ENCODE measurements at places on chromosomes 11 and 22.
A peak's percentile ranks its signal among the peaks of the same experiment; 100 is the strongest.

- no peak for DNase-seq
Observed at GRCh38 chr11:13062115-13062514, 53.0 kb downstream of the RASSF10 start.

DNA sequence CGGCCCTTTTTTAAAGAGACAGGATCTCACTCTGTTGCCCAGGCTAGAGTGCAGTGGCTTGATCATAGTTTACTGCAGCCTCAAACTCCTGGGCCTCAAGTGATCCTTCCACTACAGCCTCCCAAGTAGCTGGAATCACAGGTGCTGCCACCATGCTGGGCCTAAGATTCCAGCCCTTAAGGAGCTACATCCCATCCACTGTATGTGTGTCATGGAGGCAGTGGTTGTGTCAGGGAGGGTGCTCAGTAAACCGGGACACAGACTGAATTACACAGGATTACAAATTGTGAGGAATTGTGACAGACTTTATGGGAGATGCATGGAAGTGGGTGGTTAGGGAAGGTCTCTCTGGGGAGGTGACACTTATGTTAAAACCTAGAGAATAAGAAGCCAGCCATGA lies 2.1 kb upstream of the PPIL2 start:
- no peak for DNase-seq

GRCh38 chr11:124538019-124538418 lies 5.4 kb downstream of the OR8B12 start:
- no peak for DNase-seq

DNA sequence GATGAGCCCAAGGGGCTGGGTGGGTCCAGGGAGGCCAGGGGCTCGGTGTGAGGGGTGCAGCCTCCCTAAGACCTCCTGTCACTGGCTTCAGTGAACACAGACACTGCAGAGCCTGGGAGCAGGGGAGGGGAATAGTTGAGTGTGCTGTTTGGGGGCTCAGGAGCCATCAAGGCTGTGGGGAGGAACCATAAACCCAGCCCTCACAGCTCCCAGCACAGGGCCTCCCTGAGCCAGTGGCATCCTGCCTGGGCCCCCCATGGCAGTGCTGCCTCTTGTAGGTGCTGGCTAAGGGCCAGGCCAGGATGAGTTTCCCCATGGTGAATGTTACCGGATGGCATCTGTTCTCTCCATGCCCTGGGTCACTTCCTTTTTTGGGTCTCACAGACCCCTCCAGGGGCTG lies 25.5 kb downstream of the KCNJ5 start:
- DNase-seq = no peak

DNA sequence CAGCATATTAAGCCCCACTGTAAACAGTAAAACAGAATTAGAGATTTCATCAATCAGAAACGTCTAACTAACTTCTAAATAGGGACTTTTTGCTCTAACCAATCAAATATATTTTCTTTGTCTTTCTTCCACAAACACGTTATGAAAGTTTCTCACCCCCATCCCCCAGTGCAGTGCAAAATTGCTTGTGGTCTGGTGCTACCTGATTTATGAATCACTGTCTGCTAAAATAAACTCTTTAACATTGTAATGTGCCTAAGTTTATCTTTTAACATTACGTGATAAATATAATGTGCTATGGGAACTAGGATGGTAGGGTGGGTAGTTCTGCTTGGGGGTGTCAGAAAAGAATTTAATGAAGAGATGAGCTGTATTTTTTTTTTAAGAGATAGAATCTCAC lies 47.3 kb upstream of the SLC5A1 start:
- no peak for DNase-seq

GRCh38 chr11:61966734-61967115 lies 709 bp downstream of the FTH1 start:
- DNase-seq = no peak

- no peak for DNase-seq
Observed at GRCh38 chr11:105670811-105671210, 60.9 kb downstream of the GRIA4 start.

DNA sequence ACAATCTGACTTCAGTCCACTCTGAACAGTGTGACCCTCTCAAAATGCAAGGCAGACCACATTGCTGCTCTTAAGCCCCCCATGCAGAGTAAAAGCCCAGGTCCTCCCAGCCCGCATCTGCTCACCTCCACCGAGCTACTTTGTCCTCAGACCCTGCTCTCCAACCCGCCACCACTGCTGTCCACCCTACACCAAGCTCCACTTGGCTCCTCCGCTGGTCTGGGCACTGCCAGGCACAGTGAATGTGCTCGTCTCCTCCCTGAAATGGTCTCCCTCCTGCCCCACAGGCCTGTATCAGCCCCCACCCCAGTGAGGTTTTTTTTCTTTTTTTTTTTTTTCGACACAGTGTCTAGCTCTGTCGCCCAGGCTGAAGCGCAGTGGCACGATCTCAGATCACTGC lies 67.4 kb upstream of the ARFGAP3 start:
- no peak for DNase-seq

DNA sequence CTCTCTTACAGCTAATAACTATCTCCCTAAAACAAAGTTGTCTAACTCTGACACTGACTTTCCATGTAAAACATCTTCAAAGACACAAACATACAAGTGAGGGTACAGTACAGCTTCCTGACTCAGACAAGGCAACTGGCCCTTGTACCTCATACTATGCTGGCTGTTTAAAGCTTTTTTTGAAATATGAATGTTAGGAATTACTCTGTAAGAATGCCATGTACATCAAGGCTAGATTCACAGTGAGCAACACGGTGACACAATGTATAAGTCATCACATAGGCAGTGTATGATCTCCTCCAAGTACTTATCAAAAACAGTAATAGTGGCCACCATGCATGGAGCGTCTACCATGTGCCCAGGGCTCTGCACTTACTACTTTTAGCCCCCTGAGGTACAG lies 28.6 kb downstream of the ALG8 start:
- no peak for DNase-seq

- no peak for DNase-seq
Observed at GRCh38 chr22:38284042-38284402, 11.2 kb upstream of the TMEM184B start.

DNA sequence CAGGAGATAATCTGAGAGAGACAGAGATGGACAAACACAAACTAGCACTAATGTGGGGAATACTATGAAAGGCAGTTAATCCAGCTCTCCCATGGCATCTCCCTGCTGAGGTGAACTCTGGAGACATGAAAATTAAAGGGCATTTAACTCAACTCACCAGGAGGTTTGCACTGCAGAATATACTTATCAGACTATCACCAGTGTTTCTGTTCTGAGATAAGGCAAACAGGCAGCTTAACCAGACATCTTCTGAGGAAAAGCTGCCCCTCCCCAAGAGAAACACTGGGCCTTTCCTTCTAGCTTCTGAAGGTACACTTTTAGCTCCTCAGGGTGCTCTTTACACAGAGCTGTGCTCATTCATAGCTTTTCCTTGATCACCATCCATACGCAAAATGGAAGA lies 85.5 kb downstream of the AMBRA1 start:
- no peak for DNase-seq

- no peak for DNase-seq
Observed at GRCh38 chr11:112751772-112752171, 209.4 kb upstream of the NCAM1 start.

DNA sequence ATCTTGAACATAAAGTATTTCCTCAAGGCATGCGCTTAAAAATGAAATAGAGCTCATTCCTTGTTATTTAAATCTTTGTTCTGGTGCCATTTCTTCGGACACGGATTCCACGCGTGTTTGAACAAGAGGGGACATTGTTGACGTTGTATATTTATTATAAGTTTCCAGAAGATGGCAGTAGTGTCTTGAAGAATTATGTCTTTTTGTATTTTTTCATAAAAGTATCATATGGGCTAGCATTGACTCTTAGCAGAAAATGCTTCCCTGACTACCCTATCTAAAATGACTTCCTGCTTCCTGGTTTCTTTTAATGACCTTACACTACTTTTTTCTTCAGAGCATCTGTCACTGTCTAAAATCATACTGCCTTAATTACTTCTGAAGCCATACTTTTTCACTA lies 20.4 kb downstream of the BIRC2 start:
- no peak for DNase-seq

GRCh38 chr11:62088331-62088933 lies 35.4 kb upstream of the INCENP start:
- no peak for DNase-seq

- no peak for DNase-seq
Observed at GRCh38 chr22:39833610-39834009, 60.0 kb downstream of the ENTHD1 start.

DNA sequence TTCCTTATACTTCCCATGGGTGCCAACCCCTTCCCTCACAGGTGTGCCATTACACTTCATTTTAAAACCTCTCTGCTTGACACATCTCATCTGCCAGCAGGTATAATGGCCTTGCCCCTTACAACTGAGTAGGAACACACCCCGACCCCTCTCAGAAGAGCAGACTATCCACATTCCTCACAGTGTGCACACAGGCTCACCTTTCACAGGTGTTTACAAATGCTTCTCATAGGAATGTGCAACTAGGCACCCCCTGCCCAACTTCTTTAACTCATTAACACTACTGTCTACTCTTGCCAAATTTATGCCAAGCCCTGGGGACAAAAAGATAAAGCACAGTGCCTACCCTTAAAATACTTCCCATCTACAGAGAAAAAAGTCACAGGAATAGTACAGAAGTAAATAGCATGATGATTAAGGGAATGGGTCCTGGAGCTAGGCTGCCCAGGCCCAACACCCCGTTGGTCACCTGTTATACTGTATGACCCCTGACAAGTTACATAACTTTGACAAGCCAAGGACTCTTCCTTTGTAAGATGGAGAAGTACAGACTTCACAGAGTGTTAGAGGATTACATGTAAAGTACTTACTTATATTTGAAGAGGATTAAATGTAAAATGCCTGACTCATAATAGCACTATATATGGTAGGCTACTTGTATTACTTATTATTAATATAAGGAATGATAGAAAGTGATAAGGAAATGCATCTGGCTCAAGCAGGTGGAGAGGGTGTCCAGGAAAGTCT lies 15.2 kb downstream of the TRIM3 start:
- DNase-seq = no peak

GRCh38 chr11:133234883-133235282 lies 297.4 kb downstream of the OPCML start:
- DNase-seq = no peak

- no peak for DNase-seq
Observed at GRCh38 chr11:102287964-102288724, 29.1 kb upstream of the BIRC3 start.

DNA sequence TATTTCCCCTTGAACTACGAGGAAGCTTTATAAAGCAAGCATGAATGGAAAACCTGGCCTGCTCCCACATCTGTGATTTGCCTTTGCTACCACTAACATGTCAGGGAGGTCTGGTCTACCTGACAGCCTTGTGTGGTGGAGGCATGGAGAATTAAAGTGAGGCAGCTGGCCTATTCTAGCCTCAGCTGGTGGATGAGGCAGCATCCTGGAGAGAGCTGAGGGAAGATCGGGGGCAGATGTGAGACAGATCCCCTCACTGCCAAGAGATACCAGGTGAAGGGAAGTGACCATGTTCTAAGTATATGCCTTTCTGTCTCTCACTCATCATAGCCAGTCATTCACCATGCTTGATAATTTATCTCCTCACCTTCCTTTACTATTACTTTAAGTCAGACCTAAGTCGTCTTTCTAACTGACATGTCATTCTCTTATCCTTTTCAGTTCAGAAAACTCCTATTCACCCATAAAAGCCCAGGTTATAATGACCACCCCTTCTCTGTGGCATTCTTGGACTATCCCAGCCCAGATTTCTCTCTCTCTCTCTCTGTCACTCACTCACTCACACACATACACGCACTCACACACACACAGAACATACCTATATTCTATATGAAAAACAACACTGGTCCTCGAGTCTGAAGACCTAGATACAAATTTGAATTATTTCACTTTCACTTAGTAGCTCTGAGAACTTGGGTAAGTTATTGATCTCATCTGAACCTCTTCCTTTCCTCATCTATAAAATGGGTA lies 90.7 kb downstream of the CSNK2A3 start:
- DNase-seq = no peak

- DNase-seq = no peak
Observed at GRCh38 chr11:86335131-86335767, 33.2 kb downstream of the HIKESHI start.

DNA sequence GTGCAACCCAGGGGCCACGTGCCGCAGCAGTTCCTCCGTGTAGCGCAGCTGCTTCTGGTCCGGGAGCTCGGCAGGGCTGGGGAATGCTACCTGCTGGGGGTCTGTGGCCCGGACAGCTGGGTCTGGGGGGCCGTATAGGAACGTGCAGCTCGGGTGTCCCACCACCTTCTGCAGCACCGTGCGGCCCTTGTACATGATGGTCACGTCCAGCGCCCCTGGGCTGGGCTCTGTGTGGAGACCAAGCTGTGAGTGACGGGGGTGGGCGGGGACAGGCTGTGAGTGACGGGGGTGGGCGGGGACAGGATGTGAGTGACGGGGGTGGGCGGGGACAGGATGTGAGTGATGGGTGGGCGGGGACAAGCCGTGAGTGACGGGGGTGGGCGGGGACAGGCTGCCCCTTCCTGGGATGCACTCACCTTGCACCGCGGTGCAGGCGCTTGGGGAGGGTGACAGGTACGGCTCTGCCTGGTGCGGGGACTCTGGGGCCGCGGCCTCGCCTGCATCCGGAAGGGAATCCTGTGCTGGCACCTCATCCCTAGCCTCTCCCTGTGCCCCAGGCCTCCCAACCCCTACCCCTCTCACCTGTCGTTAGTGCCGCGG lies 2.3 kb downstream of the IRF7 start:
- peak; percentile 62 for DNase-seq

DNA sequence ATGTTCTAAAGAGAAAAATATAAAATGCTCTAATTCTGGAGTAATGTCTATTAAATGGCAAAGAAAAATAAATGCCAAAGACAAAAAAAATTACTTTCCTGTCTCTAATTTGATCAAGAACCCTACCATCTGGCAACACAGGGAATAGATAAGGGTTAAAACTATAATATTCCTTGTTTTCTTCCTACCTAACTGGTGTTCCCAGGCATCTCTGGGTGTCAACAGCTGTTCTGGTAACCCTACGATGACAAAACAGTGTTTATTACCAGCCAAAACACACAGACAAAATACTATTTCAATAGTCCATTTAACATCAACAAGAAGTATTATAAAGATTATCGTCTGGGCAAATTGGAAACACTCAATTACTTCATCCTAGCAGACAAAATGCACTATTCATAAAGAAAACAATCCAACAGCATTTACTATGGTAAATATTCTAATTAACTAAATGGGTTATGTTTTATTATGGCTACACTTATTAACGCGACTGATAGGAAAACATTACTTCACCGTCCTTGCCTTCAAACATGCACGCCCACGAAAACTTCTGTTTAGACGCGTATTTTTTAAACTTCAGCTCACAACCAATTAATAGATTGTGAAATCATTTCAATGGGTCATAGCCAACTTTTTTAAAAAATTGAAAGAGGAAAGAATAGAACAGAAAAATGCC lies 50.6 kb downstream of the LGR4 start:
- DNase-seq = no peak

- no peak for DNase-seq
Observed at GRCh38 chr11:85945788-85946187, 90.6 kb downstream of the CCDC83 start.
